Stomach (tissue), 19 donors: ENCODE measurements at places on chromosomes 5 and 9. TPM values are rescaled to one million over a fixed set of nuclear protein-coding genes. Genes with fewer than 3 reads are reported as not detected.

- DNase-seq = no peak
Observed at GRCh38 chr9:126113756-126114408, 212.7 kb upstream of the MVB12B start.

- DNase-seq = no peak
Observed at GRCh38 chr5:62333250-62333794, 27.3 kb downstream of the KIF2A start.

DNA sequence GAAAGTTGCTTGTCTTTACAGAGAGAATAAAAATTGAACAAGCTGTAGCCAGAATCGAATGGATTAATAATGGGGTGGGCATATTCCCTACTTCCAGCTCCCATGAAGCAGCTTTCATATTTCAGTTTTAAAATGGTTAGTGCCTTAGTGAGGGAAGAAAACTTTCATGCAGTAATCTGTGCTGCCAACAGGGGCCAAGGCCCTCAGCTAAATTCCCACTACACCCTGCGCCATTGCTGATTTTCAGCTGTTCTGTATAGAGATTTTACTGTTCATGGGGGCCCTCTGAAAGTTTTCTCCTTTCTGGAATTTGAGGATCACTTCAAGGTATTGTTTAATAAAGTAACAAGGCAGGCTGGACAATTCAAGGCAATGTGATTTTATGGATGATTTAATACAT is 58.2 kb downstream of the CAST start:
- DNase-seq = no peak

GRCh38 chr9:131094622-131095021 is 1.7 kb upstream of the AIF1L start:
- no peak for DNase-seq

DNA sequence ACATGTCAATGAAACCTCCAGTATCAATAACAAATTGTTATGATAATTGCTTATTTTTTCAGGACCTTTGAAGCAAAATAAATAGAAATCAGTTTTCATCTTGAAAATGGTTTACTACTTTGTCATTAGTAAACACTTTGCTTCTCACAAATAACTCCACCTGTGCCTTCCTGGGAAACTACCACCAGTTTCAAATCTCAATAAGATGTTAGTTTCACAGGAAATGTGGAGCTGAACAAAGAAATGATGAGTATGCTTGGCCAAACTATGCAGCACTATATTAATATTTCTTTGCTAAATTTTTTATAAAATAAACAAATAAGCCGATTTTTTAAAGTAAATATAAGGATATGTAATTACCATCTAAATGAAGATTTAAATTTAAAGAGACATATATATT is 221.5 kb upstream of the HAPLN1 start:
- no peak for DNase-seq

- no peak for DNase-seq
Observed at GRCh38 chr5:24094081-24094679, 550.6 kb downstream of the CDH10 start.

- no peak for DNase-seq
Observed at GRCh38 chr9:32334916-32335895, 49.2 kb upstream of the ACO1 start.

- no peak for DNase-seq
Observed at GRCh38 chr5:55485073-55485472, 49.7 kb downstream of the PLPP1 start.

DNA sequence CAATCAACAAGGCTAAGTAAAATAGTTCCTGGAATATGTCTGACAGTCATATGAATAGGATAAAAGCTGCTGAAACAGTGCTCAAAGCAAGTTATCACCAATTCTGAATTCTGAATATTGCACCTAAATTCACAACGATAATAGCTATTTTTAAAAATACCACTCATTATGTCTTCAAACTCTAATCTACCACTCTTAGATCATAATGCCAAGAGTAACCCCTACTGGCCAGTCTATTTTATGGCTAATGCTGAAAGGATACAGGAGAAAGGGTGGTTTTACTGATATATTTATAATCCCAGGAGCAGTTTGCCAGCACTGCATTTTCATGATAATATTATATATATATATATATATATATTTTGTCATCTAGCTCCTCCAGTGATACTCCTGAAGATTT is 232.8 kb downstream of the PDE4D start:
- DNase-seq = peak; percentile 49

DNA sequence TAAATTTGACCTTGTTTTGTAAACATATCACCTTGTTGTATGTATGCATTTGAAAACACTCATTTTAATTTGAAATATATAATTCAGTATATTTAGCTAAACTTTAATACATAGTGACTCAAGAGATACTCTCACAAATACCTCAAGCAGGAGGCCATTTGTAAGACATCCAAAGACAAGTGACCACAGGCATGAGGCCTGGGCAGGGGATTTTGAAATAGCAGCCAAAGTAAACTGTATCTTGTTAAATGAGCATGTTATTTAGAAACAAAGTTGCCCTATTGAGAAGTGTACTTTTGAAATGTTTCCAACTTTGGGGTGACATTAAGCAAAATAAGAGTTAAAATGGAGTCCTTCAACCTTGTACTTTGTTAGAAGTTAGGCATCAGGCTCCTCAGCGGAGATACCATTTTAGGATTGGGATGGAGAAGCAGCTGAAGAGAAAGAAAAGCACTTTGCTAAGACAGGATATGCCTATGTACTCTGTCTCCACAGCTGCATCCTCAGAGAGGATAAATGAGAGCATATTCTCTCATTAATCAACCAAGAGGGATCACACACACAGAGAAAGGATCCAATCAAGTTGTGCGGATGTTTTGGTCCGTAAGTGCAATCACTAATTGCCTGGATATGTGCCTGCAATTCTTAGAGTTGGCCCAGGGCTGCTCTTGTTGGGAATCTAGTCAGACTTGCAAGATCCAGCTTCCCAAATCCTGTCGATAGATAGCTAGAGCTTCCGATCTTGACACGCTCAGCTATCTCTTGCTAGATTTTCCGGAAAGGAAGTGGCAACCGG is 157.5 kb upstream of the HAPLN1 start:
- DNase-seq = peak; percentile 25

DNA sequence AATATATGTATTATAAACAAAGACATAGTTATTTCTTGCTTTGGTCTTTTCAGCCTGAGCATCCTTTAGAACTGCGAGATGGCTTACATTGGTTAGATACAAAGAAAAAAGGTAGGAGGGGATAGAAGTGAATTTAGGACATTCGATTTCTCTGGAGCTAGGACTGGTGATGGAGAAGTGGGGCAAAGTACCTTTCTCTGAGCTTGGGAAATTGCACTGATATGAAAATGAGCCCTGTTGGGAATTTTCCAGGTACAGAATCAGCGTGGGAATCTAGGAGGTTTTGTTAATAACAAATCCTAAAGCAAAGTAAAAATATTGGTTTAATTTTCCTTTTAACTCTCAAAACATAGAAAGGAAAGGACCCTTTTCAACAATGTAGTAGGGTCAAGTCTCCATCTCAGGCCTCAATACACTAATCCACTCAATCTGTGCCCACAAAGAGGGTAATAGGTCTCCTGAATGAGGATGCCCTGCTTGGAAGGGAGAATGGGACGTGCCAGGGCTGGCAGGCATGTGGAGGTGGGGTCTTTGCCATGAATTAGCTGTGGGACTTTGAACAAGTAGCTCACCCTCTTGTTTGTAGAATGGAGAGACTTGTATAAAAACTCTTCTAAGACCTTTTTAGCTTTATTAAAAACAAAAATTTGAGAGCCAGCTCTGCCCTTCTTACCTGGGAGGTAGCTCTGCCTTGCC is 17.7 kb downstream of the SNX18 start:
- no peak for DNase-seq

DNA sequence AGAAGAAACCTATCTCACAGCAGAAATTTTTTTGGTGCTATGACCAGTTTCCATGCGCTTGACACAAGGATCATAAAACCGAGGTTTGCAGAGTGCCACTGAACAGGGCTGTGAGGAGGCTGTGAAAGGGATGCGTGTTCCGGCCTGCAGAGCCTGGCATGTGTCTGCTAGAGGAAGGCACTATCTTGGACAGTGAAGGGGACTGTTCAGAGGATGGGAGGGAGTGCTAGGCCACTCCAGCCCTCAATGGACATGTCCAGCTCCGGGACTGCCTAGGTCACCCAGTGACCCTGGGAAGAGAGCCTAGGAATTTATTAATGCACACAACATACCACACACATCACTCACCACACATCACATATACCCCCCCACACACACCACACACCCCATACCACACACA is 275.9 kb downstream of the GADD45G start:
- DNase-seq = no peak

GRCh38 chr9:110030632-110031031 is 177.3 kb downstream of the C9orf152 start:
- no peak for DNase-seq

GRCh38 chr5:25701936-25702335 is 1057.2 kb upstream of the CDH10 start:
- no peak for DNase-seq

GRCh38 chr5:149138182-149138923 is 2.9 kb upstream of the ABLIM3 start:
- DNase-seq = no peak

DNA sequence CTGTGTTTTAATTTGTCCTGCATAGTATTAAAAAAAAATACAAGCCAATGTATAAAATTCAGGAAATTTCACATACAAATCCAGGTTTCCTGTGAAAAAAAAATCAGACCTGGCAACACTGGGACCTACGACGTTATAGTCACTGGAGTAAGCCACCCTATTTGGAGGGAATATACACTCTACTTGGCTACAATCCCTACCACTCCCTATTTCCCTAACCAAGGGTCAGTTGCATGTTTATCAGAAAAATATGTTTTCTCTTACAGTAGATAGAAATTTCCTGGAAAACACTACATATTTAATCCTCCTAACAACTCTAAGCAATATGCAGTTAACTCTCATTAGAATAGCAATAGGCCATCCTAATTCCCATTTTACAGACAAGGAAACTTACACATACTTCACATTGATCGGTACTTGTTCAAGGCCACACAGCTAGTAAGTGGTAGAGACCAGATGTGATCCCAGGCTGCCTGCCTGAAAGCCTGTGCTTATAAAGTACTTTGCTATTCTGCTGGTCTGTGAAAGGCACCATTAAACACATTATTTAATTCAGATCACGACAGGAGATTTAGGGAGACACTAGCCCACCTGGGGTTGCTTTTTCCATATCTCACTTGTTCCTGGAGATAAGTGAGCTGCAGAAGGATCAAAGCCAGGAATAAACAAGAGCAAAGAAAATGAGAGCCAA is 70.8 kb downstream of the MFAP3 start:
- DNase-seq = no peak

DNA sequence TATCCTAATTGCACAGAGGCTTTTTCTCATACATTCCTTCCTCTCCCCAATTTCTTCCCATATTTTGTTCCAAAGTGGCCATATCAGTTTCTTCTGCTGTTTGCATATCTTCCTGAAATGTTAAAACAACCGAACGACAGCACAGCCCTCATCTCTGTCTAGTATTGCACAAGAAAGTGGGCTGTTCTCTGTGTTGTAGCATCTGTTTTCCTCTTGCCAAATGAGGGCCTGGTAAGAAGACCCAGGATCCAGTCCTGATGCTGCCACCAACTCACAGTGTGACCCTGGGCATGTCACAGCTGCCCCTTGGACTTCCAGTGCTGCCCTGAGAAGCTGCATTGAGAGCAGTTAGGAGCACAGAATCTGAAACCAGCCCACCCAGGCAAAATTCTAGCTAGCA is 4.1 kb downstream of the SLC31A2 start:
- no peak for DNase-seq

GRCh38 chr9:136443087-136443486 is 3.4 kb upstream of the INPP5E start:
- no peak for DNase-seq

DNA sequence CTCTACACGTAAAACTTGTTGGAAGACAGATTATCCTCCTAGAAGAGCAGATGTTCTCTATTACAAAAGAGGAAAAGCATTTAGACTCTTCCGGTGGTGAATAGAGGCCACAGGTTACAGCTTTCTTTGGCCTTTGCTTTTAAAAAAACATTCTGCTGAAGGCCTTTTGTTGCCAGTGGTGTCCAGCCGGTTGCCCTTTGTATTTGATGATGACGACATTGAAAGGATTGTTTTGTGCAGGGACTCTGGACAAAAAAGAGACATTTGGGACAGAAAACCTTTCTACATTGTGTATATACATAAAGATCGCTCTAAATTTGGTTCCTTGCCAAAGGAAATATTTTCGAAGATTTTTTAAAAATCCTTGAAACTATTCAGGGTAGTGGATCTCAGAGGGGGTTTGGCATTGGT is 180.3 kb downstream of the C9orf152 start:
- no peak for DNase-seq

- DNase-seq = no peak
Observed at GRCh38 chr5:136780518-136780917, 415.2 kb upstream of the TRPC7 start.

DNA sequence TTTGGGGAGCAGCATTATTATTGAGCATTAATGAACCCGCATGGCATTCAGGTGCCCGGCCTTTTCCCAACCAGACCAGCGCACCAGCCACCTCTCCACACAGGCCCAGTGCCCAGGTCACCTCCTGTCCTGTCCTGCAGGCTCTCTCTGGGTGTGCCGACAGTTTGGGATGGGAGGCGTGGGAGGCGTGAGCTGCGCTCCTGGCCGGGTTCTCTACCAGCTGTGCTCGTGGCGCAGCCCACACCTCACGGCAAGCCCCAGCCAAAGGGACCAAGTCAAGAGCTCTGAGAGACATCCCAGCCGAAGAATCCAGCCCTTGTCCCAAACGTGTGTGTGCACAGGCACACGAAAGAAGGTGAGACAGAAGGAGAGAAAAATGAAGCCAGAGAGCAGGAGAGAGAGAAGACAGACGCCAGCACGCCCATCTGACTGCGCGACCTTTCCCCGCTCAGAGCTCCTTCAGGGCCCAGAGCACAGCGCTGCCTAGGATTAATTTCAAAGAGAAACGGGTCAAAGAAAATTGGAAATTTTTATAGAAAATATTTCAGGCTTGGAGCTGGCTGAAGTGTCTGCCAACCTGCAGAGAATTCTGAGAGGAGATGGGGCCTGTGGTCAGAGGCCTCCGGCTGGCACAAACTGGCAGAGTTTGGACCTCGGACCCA is 81.7 kb downstream of the ADAMTS2 start:
- DNase-seq = peak; percentile 20

GRCh38 chr5:93219641-93220145 is 361.3 kb downstream of the NR2F1-AS1 start:
- DNase-seq = no peak

Gene FAM153A
- total RNA-seq = not detected

Gene SNCAIP
- total RNA-seq = 10.6 TPM

Gene STRBP
- total RNA-seq = 6.4 TPM

Gene ARID3C
- not detected for total RNA-seq

Gene TRIM7
- total RNA-seq = 7.5 TPM

Gene SLCO6A1
- total RNA-seq = not detected

Gene RNF180
- 4.9 TPM for total RNA-seq

Gene POLE3
- 4.1 TPM for total RNA-seq

Gene NUTM2F
- total RNA-seq = not detected

Gene DRD1
- total RNA-seq = not detected

Gene WHRN
- 70.1 TPM for total RNA-seq

Gene ARHGEF39
- total RNA-seq = 11.6 TPM

Gene CAMK4
- 25.1 TPM for total RNA-seq
